Thoracic aorta (tissue), 2 donors: ENCODE measurements at places on chromosomes 5 and 9.

DNA sequence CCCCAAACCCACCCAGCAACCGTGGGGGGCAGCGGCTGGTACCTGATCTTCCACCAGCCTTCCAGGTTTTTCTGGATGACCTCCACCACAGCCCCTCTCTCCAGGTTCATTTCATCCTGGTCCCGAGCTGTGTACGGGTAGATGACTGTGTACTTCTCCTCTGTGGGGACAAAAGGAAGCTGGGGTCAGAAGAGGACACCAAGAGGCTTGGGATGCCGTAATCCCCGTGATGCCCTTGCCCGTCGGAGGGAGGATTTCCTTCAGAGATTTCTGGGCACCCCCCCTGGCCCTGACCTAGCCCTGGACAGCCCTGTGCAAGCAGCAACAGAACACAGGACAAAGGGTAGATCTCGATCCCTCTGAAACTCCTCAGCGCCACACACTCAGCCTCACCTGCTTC, 70.3 kb upstream of the UBTD2 start:
- DNase-seq = no peak

DNA sequence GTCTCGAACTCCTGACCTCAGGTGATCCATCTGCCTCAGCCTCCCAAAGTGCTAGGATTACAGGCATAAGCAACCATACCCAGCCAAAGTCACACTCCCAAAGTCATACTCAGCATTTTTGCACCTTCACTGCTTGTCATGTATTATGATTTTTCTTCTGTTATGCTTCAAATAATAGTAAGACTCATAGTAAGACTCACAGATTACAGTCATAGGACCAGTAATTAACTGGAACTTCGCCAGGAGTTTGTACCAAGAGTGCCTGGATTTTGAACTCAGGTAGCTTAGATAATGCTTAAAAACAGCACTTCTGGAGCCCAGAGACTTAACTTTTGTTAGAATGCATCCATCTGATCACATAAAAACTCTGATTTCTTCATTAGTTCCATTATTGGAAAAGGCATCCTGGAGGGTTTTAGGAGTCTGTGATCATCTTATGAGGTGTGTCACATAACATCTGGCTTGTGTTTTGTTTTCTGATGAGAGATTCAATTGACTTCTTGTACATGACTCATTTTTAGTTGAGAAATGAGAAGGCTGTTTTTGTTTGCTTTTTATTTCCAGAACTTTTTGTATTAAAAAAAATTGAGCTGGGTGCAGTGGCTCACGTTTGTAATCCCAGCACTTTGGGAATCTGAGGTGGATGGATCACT, 131.5 kb downstream of the ADAMTS19 start:
- DNase-seq = no peak

GRCh38 chr5:151970885-151971284, 46.2 kb upstream of the GLRA1 start:
- DNase-seq = no peak

- DNase-seq = no peak
Observed at GRCh38 chr9:92706218-92706940, 36.4 kb upstream of the IPPK start.

GRCh38 chr9:98074115-98074990, 17.8 kb downstream of the NANS start:
- DNase-seq = no peak

- DNase-seq = no peak
Observed at GRCh38 chr9:105114964-105115728, 129.3 kb upstream of the SLC44A1 start.

DNA sequence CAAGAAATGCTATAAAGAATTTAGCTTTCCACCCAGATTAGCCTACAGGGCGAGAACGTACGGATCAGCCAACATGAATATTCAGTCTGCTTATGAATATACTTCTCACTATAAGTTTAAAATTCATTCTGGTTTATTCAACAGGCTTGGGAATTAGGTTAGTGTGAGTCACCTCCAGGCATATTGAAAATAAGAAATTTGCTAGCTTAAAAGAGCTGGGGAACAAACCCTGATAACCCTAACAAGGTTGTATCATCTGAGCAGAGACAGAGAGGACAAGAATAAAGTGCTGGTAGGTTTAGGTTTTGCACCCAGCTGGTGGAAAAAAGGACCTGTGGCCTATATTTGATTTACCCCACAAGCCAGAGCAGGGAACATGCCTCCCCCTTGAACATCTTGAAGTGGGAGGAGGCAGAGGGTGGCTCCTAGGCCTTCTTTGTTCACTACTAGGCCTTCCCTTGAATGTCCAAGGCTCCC, 12.3 kb downstream of the FNBP1 start:
- DNase-seq = no peak

DNA sequence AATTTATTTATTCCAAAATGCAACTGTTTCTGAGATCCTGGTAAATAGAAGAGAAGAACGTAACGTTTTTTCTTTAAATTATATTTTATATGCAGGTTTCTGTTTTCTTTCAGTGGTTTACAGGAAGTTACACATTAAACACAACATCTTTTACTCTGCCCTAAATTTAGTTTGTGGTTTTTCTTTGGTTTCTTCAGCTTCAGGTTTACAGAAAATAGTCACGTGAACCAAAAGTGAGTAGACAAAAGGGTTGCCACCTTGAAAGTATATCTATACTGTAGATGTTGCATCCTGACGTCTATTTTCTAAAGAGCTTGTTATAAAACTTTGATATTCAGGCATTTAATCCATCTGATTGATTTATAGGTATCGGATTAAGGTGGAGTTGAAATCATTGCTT, 1236.6 kb downstream of the MAT2B start:
- no peak for DNase-seq
